ENCODE measurements at places on chromosomes 12 and 14. TPM values are rescaled to one million over a fixed set of nuclear protein-coding genes. Genes with fewer than 3 reads are reported as not detected.

The PAWR gene
- 22.0 TPM for total RNA-seq

The KLRC3 gene
- total RNA-seq = 2.9 TPM

The LRP1-AS gene
- not detected for total RNA-seq

The C14orf132 gene
- total RNA-seq = 32.6 TPM

The AQP2 gene
- not detected for total RNA-seq

The LRRK2 gene
- total RNA-seq = 8.6 TPM

The TAS2R19 gene
- 6.9 TPM for total RNA-seq

The PRKD1 gene
- 17.1 TPM for total RNA-seq

The ESRRB gene
- under 0.01 TPM for total RNA-seq

The KRT83 gene
- total RNA-seq = not detected

The DNAI7 gene
- total RNA-seq = 3.7 TPM

The TMEM119 gene
- 0.82 TPM for total RNA-seq

The EIF2S3B gene
- total RNA-seq = 1.6 TPM

The MYBPC1 gene
- 2.4 TPM for total RNA-seq

The TCHP gene
- 5.3 TPM for total RNA-seq

The USP44 gene
- 3.7 TPM for total RNA-seq

The DUSP6 gene
- 38.3 TPM for total RNA-seq

The SERPINA9 gene
- not detected for total RNA-seq

The SLC25A21 gene
- total RNA-seq = 6.1 TPM

The TMEM229B gene
- 22.4 TPM for total RNA-seq

The PCBP2 gene
- 157 TPM for total RNA-seq

The NR1H4 gene
- not detected for total RNA-seq

The ERBB3 gene
- total RNA-seq = 2.0 TPM

The LRRC9 gene
- total RNA-seq = 0.82 TPM

The SMAGP gene
- 0.82 TPM for total RNA-seq

The AICDA gene
- total RNA-seq = not detected
